Stimulated activated CD8-positive, alpha-beta memory T cell treated with anti-CD3 and anti-CD28 coated beads, Interleukin-7, amount 100 ng/mL, for 1 hour (primary cell): ENCODE measurements at places on chromosomes 7 and 10.

DNA sequence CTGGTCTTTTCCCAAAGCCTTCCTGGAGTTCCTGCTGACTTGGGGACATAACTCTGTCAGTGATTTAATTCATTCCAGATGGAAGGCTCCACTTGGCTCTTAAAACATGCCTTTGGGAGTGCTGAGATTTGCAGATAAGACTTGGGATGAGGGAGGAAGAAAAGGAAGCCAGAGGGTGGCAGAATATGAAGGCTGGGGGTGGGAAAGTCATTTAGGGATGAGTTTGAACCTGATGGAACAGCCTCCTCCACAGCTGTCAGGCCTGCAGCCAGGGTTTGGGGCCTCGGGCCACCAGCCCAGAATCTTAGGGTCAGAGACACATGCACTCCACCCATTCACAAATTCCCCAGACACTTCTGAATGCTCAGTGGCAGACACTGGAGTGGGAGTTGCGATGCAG is 28.4 kb upstream of the EIF5AL1 start:
- DNase-seq, result no peak

DNA sequence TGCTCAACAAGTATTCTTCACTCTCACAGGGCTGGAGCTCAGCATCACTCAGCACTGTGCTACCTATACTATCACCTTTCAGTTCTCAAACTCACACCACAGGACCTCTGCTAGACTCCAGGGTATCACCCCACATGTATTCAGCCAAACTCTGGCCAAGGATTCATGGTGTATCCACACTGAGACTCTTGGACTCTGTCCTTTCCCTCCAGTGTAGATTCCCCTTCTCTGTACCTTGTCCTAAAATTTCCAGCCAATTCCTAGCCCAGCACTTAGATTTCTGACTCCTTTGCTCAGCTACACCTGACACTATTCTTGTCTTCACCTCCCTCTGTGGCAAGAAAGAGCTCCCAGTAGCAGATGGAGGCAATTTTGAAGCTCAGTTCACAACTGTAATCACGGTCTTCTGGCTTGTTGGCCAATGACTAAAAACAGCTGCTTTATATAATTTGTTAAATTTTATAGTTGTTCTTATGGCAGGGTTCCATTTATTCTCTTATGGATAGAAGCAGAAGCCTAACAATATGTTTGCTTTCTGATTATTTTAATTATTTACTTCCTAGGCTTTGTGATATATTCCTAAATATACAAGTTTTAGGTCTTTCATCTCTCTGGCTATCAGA is 258.8 kb downstream of the THSD7A start:
- no peak for DNase-seq

GRCh38 chr10:15121707-15122106 is 24.6 kb downstream of the RPP38 start:
- no peak for DNase-seq

DNA sequence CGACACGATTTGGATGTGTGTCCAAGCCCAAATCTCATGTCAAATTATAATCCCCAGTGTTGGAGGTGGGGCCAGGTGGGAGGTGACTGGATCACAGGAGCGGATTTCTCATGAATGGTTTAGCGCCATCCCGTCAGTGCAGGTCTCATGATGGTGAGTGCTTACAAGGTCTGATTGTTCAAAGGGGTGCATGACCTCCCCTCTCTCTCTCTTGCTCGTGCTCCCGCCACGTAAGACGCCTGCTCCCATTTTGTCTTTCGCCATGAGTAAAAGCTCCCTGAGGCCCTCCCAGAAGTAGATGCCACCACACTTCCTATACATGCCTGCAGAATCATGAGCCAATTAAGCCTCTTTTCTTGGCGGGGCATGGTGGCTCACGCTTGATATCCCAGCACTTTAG is 71.5 kb upstream of the NANOS1 start:
- DNase-seq, result no peak

DNA sequence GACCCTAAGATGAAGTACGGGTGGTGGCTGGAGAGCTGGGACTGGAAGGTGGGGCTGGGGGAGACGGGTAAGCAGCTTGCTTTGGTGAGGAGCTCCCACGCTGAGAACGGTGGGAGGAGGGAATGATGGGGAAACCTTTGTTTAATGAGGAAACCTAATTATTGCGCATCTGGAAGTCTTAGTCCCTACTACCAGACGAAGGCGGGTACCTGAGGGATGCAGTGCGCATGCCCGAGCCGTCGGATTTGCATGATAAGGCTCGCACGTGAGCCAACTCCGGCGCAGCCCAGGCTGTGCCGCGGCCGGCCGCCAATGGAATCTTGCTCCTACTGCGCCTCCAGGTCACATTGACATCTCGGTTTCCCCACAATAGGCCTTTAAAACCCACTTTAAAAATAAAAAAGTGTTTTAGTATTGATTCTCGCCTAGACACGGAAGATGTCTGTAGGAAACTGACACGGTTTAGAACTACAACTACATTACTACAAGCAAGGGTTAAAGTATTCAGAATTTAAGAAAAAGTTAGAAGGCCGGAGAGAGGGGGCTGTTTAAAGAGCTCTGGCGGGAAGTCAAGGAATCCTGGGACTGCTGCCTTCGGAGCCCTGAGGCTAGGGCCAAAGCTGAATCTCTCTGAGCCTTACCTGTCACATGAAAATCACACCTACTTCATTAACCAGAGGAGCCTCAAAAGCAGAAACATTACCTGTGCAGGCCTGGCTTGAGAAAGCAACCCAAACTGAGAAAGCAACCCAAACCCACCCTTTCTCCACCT is 12.1 kb upstream of the DLX6 start:
- no peak for DNase-seq

- DNase-seq, result no peak
These were observed at the start of gene SFMBT2 for GRCh38 chr10:7410862-7411670. Gene SFMBT2 (minus strand): TSS chr10:7411034. CDS start chr10:7381898, 29,136 bp downstream.

GRCh38 chr7:85232068-85232467 is 45.2 kb upstream of the SEMA3D start:
- DNase-seq, result no peak

- no peak for DNase-seq
These were observed 357.0 kb downstream of the THSD7A start for GRCh38 chr7:11474902-11475585.

GRCh38 chr10:62492012-62492869 is 118.1 kb downstream of the ZNF365 start:
- DNase-seq, result no peak

DNA sequence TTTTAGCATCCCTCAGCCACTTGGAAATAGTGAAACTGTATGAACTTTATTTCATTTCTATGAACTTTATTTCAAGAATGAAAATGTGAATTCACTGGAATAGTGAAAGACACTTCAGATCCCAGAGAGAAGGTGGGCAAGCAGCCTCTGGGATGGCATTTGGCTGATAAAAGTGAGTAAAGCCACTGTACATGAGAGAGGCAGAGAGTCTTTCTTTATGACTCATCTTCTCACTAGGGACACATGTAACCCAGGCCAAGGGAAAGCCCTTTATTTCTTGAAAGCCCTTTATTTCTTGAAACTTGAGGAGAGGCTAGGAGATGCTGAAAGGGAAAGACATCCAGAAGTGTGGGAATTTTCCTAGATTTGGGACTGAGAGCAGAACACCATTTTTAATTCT is 148.9 kb upstream of the SMIM30 start:
- DNase-seq, result no peak

DNA sequence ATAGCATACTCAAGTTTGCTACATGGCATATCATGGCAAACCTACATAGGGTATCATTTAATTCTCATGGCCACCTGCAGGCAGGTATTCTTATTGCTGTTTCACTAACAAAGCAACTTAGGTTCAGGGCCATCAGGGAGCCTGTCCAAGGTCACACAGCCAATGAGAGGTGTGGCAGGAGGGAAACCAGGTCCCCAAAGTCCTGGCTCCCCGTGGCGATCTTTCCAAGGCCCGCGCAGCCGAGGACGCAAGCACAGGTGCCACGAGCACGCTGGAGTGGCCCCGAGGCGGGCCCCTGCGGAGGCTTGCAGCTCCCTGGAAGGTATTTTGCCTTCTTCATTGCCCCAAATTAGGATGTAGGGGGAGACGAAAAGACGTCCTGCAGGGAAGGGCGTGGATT is 20.8 kb downstream of the PRKAG2 start:
- DNase-seq, result no peak

DNA sequence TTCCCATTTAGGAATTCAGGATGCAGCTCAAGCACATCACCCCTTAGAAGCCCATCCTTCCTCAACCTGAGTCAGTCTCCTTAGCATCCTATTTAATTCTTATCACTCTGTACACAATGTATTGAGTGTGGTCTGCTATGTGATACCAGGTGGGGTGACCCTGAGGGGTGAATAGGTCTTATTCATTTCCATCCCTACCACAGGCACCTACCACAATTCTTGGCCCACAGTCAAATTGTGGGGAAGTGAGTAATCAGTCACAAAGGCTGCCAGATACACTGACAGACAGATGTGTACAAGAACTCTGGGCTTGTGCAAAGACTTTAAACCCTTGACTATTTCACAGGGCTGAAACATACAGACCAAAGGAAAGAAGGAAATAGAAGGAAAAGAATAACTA is 560.5 kb downstream of the PARD3 start:
- DNase-seq, result no peak
